ENCODE measurements at places on chromosomes 7 and 10.
A peak's percentile ranks its signal among the peaks of the same experiment; 100 is the strongest.

DNA sequence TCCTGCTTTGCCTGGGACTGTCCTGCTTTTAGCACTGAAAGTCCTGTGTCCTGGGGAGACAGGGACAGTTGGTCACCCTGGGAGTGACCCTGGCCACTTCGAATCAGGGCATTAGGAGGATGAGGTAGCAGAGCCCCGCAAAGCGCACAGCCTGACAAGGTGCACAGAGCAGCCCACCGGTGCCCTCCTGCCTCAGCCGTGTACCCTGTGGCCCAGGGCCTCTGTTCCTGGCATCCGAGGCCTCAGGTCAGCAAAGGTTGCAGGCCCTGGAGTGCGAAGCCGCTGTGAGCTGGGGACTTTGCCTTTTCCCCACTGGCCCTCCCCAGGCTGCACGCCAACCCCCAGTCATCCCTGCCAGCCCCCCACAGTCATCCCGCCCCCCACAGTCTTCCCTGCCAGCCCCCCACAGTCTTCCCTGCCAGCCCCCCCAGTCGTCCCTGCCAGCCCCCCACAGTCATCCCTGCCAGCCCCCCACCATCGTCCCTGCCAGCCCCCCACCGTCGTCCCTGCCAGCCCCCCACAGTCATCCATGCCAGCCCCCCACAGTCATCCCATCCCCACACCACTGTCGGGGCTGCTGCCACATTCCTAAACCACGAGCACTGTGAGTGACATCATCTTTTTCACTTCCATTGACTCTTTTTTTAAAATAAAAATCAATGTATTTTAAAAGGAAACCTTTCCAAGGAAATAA, 91.8 kb downstream of the RGS10 start:
- DNase-seq = peak; percentile 33

DNA sequence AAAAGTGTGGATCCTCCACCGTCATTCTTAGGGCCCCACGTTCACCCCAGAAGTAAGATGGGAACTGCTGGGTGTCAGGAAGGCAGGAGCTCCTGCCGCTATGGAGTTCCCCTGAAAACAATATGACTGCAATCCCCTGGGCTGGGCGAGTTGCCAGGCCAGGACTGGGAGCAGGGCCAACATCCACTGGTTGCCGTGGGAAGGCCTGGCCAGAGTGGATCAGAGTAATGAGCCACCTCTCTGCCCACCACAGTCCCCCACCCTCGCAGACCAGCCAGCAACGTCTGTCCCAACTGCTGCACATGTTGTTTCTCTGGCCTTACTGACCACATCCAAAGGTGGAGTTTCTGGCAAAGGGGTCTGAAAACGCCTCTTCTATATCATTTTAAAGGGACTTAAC, 86.6 kb downstream of the STRA8 start:
- DNase-seq = peak; percentile 90

- DNase-seq = no peak
Observed at GRCh38 chr10:76624470-76624869, 1013.1 kb downstream of the KCNMA1 start.

- DNase-seq = peak; percentile 38
Observed at GRCh38 chr7:106562711-106563366, 98.1 kb downstream of the CCDC71L start.

DNA sequence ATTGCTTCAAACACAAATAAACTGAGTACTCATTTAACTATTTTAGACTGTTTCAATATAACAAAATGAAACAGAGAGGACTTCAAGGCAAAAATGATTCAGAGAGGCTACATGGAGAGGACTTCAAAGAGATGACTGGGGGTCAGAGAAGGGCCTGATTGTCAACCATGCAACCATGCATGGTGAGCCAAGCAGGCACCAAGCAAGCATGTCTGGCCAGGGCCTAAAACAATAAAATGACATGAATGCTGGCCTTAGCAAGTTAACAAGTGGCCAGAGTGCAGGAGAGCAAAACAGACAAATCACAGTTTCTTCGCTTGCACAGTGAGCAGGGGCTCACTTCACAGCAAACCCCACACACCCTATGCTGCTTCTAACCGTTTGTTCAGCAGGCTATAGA, 356.5 kb upstream of the MTPN start:
- DNase-seq = no peak

GRCh38 chr10:29243750-29244149, 45.1 kb upstream of the LYZL1 start:
- no peak for DNase-seq

DNA sequence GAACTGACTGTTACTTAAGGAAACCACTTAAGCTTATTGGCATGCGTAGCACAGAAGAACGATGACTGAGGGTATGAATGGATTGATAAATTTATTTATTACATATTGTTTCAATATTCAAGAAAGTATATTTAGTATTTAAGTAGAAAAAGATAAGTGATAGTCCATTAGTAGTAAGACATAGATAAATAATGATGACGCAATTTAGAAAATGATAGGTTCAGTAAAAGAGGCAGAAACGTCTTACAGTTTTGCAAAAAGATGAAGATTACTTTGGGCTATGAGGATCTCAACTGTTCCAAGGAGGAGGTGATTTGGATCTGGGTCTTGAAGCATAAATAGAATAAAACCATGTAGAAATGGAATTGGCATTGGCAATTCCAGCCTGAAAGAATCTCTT, 36.6 kb upstream of the RSU1 start:
- no peak for DNase-seq

DNA sequence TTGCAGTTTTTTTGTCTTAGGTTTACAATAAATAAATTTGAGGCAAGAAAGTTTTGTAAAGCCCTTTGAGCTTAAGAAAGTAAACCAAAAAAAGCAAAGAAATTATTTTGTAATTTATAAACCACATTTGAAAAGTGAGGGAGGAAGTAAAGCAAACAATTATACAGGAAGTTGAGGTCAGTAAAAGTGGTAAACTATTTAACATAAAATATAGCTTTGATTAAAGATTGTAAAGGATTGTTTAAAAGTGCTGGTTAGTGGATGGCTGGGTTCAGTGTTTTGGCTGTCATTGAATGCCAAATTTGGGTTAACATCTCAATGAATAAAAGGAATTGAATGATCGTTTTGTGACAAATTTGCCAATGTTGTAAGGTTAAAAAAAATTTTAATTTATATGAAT, 9.9 kb downstream of the SOSTDC1 start:
- no peak for DNase-seq

- DNase-seq = peak; percentile 63
Observed at GRCh38 chr10:61993711-61994401, 92.4 kb downstream of the ARID5B start.

GRCh38 chr10:36675458-36675880, 449.9 kb upstream of the ANKRD30A start:
- DNase-seq = peak; percentile 90

- DNase-seq = no peak
Observed at GRCh38 chr7:150481186-150481920, 30.9 kb downstream of the GIMAP8 start.

DNA sequence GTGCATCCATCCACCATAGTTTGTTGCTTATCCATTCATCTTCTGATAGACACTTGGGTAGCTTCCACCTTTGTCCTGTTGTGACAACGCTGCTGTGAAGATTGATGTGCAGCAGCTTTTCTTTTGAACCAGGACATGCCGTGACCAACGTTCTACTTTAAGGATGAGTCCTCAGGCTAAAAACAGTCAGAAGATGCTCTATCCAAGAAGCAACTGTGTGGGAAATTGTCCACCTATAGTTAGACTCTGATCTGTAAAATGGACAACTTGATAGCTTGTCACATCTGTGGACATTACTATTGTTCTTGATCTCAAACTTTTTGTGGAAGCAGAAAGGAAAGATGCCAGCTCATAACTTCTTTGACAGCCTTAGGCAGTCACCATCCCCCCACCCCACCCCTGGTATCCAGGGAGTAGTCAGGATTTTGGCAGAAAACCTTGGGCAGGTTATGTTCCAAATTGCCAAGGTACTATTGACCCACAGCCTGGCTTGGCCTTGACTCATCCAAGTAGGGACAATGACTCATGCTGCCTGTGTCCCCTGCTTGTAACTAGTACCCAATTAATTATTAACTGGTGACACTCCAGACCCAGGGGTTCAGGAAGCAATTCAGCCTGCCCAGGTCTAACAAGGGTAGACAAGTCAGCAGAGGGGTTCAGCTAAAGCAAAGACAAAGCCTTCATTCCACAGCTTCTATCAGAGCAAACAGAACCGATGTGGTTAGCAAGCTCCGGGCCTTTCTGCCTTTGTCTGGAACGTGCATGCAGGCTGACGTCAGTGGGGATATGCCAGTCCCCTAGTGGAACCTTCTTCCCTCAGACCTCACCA, 99.6 kb upstream of the ANLN start:
- no peak for DNase-seq

- no peak for DNase-seq
Observed at GRCh38 chr7:50304911-50305582, 531 bp downstream of the IKZF1 start.

- DNase-seq = no peak
Observed at GRCh38 chr7:105021967-105022366, 8.0 kb downstream of the KMT2E start.
